CMK (cell line): ENCODE measurements at places on chromosomes 4 and X.

DNA sequence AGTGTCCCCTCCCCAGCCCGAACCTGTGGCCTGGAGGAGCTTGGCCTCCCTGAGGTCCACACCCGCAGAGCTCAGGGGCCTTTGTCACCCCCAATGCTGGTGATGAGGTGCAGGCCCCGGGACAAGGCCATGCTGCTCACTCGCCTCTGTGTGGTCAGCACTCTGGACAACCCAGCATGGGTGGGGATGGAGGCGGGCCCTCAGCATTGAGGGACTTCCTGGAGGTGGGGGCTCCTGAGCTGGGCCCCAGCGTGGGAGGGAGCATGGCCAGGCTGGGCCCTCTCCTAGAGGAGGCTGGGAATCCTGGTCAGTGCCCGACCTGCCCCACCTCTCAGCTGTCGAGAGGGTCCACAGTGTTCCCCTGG lies 30.6 kb downstream of the TACC3 start:
- DNase-seq: no peak

DNA sequence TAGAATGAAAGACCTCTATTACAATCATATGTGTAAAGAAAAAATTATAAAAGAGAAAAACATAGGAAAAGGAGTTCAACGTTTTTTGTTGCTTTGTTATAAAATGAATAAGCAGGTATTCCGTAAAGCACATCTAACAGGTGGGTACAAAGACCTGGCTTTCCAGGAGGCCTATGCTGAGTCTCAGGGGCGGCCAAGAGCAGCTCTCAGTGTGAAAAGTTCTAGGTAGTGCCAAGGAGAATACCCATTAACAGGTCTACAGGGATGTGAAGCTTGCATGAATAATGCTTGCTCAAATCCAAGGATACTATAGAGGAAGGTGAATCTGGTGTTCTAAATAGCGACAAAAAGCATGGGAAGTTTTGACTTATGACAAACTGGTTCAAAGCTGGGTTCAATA lies 944.4 kb downstream of the PDHA2 start:
- DNase-seq: no peak

GRCh38 chr4:116099596-116099995 lies 985.8 kb downstream of the TRAM1L1 start:
- DNase-seq: no peak

DNA sequence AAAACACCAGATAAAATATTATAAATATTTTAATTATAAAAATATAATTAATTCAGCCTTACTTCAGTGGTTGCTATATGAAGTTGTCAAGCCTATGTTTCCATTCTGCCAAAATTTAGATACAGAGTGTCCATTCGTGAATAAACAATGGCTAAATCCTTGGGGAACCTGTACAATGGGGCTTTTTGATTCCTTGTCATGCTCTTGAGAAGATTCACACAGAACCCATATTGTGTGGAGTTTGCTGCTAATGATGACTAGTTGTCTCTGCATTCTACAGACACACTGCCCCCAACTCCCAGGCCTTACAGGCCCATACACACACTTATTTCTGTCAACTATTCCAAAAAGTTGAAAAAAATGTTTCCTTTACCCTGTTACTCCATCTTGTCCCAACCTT lies 33.4 kb upstream of the MAGEC2 start:
- DNase-seq: no peak

DNA sequence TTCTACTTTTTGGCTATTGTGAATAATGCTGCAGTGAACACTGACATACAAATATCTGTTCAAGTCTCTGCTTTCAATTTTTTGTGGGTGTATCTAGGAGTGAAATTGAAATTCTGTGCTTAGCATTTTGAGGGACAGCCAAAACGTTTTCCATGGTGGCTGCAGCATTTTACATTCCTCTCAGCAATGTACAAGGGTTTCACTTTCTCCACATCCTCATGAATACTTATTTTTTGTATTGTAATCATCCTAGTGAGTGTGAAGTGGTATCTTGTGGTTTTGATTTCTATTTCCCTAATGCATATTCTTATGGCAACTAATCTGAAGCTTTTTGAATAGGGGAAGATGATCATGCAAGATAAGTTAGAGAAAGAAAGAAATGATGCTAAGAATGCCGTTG lies 40.3 kb downstream of the HSPA4L start:
- DNase-seq: no peak

DNA sequence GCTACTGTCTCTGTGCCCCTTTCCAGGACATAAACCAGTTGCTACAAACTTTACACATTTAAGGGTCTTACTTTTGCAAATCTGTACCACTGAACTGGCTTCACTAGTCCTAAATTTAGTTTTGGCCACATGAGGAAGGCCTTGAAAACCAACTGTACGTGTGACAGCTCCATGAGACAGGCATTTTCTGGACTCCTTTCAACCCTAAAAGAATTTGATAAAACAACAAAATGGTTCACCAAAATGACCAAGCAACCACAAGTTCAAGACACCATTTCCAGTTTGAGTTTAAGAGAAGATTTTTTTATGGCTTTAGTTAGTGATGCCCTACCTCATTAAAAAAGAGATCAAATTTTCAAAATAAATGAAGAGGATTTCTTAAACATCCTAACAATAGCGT lies 246.4 kb downstream of the ZNF674 start:
- DNase-seq: no peak

DNA sequence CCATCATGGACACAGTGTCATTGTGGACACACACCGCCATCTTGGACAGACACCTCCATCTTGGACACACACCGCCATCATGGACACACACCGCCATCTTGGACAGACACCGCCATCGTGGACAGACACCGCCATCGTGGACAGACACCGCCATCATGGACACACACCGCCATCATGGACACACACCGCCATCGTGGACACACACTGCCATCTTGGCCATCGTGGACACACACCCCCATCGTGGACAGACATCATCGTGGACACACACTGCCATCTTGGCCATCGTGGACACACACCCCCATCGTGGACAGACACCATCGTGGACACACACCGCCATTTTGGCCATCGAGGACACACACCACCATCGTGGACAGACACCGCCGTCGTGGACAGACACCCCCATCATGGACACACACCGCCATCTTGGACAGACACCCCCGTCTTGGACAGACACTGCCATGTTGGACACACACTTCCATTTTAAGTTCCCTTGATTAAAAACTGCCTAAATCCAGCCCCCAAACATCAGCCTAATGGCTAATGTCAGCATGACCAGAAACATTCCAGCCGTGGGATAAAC lies 9.1 kb downstream of the ASMTL start:
- DNase-seq: no peak
